ENCODE measurements at places on chromosomes 4 and X. TPM values are rescaled to one million over a fixed set of nuclear protein-coding genes. Genes with fewer than 3 reads are reported as not detected.

PRDX4 gene
- total RNA-seq = 252 TPM

SERTM2 gene
- not detected for total RNA-seq

SHROOM3 gene
- not detected for total RNA-seq

NSUN7 gene
- not detected for total RNA-seq

RPL9 gene
- 2,808 TPM for total RNA-seq

RTL9 gene
- total RNA-seq = 0.02 TPM

DNA sequence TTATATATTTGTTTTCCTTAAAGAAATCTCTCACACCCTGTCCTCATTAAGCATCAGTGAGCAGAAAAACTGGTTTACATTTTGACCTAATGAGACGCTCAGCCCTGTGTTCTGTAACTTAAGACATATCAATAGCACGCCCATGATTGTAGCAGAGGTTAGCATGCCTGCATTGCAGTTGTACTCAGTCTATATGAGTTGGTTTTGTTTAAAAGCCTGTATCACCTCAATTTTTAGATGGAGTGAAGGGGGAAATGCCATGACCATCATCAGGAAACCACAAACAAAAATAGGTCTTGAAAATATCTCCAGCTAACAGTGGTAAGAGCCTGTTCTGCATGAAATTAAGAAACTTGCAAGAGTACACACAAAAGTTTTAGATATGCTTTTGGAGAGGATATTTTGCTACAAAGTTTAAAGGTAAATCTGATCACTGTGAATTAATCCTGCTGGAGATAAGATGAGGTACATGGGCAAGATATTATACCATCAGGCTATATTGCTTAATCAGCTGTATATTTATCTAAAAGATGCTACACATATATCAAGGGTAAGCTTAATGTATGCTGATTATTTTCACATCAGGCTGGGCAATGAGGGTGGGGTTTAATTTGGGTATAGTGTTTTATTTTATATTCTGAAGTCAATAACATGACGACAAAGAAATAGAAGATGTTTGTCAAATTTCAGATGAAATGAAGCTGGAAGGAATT lies 13.1 kb upstream of the COQ2 start:
- no peak for DNase-seq

DNA sequence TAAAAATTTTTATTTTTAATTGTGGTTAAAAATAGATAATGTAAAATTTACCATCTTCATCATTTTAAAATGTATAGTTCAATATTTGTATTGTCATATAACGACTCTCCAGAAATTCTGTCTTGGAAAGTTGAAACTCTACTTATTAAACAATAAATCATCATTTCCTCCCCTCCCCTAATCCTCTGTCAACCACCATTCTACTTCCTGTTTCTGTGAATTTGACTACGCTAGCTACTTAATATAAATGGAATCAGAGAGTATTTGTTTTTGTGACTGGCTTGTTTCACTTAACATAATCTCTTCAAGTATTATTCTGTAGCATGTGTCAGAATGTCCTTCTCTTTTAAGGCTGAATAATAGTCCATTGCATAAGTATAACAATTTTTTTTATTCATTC lies 729.0 kb upstream of the AADAT start:
- no peak for DNase-seq

GRCh38 chr4:1666391-1666790 lies 17.7 kb downstream of the FAM53A start:
- DNase-seq = no peak

DNA sequence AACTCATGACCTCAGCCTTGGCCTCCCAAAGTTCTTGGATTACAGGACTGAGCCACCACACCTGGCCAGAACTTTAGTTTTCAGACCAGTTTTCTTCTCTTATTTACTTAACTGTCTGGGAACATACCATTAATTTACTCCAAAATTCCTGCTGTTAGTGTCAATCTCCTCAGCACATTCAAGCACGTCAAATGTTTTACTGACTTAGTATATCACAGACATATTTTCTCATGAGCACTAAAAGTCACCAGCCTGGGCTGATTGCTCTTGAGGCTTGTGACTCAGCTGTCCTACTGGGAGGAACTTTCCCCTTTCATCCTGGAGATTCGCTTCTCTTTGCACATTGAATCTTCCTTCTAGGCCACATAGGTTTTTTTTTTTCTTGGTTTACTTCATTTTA lies 109.6 kb downstream of the PCDH18 start:
- DNase-seq = no peak

DNA sequence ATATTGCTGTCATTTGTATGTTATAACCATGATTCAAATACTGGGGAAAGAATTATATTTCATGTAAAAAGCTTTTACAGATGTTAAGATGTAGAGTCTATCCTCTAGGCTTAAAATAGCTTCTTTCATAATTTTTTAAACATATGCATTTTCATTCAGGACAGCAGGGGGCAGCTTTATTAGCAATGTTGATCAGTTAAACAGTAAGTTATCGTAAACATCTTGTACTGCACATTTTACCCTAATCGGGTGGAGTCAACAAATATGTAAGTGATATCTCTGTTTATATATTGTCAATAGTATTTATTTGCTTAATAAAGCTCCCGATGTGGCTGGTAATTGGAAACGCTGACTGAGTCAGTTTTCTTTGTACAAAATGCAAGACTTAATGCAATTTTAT lies 142.5 kb upstream of the MED14 start:
- DNase-seq = peak; percentile 8

GRCh38 chr4:76958891-76959290 lies 9.3 kb downstream of the SEPTIN11 start:
- DNase-seq = no peak

- DNase-seq = no peak
These were observed 166.1 kb upstream of the KLF8 start for GRCh38 chrX:56066016-56066415.

DNA sequence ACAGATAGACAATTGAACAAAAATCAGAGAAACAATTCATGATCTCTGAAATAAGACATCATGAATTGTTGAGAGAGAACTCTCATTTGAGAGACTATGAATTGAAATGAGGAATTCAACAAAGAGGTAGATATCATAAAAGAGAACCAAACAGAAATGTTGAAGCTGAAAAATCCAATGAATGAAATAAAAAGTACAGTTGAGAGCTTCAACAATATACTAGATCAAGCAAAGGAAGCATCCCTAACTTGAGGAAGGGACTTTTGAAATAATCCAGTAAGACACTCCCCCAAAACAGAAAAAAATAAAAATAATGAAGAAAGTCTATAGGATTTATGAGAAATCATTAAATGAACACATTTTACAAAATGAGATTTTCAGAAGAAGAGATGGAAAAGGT lies 310.0 kb upstream of the PCDH10 start:
- DNase-seq = no peak

- no peak for DNase-seq
These were observed 341.8 kb upstream of the GALNT7 start for GRCh38 chr4:172826861-172827260.

GRCh38 chrX:54564936-54565335 lies 34.9 kb downstream of the GNL3L start:
- no peak for DNase-seq

- no peak for DNase-seq
These were observed 112.6 kb downstream of the ANK2 start for GRCh38 chr4:113162089-113162488.

GRCh38 chrX:73863268-73863667 lies 300.3 kb downstream of the CHIC1 start:
- no peak for DNase-seq

All from HepG2 (cell line).